ENCODE measurements at places on chromosomes 2 and 18. TPM values are rescaled to one million over a fixed set of nuclear protein-coding genes. Genes with fewer than 3 reads are reported as not detected.

The HOXD3 gene
- total RNA-seq: 8.2 TPM

The B4GALT6 gene
- total RNA-seq: 7.4 TPM

The GTF2A1L gene
- total RNA-seq: not detected

The PSMD14 gene
- total RNA-seq: 123 TPM

The CCBE1 gene
- 3.3 TPM for total RNA-seq

The LOXHD1 gene
- not detected for total RNA-seq

The LINC00305 gene
- total RNA-seq: not detected

The HOXD13 gene
- total RNA-seq: not detected

- DNase-seq: no peak
Measured at GRCh38 chr2:230909841-230910545, 15.0 kb downstream of the GPR55 start.

- no peak for DNase-seq
Measured at GRCh38 chr18:41042866-41043265, 912.2 kb upstream of the PIK3C3 start.

DNA sequence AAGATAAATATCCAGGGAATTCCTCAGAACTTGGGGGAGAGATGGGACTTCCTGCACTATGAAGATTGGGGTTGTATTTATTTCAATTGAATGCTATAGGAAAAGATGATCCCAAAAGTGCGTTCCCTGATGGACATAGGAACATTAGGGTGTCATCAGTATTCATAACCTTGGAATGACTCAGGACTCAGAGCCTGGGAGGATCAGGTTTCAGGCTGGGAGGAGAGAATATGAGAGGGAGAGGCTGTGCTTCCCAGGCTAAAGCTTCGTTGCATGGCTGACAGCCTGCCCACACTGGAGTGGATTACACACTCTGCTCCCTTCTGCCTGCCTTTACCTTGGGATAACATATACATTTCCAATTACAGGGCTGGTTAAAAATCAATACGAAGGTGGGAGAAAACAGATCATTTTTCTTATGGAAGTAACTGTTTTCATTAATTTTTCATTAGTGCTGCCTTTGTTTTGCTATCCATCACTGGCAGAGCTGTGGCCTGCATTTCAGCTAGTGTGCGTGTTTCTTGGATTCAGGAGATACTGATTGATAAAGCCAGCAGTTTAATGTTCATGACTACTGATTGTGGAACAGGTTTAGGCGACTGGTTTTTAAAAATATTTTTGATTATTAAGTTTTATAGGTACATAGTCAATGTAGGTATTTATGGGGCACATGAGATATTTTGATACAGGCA, 118.7 kb downstream of the KCTD1 start:
- DNase-seq: peak; percentile 56

GRCh38 chr18:76494231-76495005, 624 bp downstream of the ZNF516 start:
- no peak for DNase-seq

GRCh38 chr2:180717588-180717987, 262.8 kb upstream of the UBE2E3 start:
- no peak for DNase-seq

DNA sequence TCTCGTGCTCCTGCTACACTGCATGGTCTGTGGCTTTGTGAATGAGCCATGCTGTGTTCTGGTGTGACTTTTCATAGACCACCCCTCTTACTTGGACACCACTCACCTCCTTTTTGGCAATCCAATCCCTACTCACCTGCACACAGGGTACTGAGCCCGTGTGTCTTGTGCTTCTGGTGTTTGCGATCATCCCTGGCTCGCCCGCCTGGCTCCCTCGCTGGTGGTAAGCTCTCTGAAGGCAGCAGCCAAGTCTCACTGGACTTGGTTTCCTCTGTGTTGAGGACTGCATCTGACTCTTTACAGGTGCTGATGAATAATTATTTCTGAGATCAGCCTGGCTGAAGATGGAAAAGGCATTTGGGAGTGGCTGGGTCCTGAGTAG, 276.8 kb downstream of the TSN start:
- DNase-seq: no peak

GRCh38 chr2:70826696-70827350, 6.4 kb upstream of the CLEC4F start:
- no peak for DNase-seq

- no peak for DNase-seq
Measured at GRCh38 chr2:58756336-58756735, 515.2 kb upstream of the FANCL start.

DNA sequence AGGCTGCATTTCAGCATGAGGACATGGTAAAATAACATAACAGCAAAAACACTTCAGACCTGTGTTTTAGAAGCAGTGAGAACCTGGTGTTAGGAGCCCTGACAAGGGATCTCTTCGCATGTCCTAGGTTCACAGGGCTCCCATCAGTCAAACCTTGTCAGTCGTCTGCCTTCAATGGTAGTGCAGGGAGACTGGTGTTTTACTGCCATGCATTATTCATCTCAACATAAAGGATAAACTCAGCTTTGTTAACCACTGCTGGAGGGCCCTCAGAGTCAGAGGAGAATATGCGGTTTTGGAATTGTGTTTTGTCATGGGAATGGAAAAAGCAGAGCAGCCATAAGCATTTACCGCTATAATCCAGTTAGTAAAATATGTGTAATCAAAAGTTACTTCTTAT, 275.9 kb upstream of the GCFC2 start:
- DNase-seq: no peak

DNA sequence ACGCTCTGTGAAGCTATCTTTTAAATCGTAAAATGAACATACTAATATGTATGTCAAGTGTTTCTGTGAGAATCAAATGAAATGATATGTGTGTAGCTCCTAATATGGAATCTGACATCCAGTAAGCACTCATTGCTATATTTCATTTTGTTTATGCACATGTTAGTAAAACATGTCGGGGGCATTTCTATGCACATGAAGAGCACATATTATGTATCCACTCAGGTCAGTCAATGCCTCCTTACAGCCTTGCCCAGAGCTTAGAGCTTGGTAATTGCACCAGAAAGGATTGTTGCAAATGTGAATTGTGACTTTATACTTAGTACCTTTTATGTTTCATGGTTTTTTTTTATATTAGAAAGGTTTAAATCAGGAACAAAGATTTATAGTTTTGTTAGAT, 463.7 kb upstream of the HNMT start:
- no peak for DNase-seq

DNA sequence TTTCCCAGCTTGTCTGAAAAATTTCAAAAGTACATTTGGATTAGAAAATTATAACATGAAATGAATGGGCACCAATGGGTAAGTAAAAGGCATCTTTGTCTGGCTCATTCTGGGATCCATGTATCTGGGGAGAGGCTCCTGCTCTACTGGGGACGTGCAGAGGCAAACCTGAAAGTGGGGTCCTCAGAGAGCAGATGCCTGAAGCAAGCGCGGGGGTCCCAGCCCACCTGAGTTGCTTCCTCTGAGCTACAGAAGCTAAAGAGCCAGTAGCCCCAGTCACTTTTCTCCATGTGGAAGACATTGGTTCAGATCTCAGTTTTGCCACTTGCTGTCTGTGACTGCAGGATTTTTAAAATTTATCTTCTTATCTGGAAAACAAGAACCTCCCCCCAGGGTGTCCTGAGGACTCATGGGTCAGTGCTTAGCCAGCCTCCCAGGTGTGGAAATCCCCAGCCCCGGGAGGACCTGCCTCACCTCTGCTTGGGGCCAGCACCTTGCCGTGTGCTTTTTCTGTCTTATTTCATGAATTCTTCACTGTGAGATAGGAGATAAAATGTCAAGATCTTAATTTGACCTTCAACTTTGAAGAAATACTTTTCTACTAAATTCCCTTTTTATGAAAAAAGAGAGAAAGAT, 25.1 kb upstream of the ODC1 start:
- no peak for DNase-seq

DNA sequence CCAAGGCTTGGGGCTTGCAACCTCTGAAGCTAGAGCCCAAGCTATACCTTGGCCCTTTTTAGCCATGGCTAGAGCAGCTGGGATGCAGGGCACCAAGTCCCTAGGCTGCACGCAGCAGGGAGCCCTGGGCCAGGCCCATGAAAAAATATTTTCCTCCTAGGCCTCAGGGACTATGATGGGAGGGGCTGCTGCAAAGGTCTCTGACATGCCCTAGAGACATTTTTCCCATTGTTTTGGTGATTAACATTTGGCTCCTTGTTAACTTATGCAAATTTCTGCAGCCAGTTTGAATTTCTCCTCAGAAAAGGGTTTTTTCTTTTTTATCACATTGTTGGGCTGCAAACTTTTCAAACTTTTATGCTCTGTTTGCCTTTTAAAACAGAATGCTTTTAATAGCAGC, 56.9 kb upstream of the LHCGR start:
- no peak for DNase-seq

- DNase-seq: no peak
Measured at GRCh38 chr18:78891185-78891762, 88.3 kb upstream of the SALL3 start.

DNA sequence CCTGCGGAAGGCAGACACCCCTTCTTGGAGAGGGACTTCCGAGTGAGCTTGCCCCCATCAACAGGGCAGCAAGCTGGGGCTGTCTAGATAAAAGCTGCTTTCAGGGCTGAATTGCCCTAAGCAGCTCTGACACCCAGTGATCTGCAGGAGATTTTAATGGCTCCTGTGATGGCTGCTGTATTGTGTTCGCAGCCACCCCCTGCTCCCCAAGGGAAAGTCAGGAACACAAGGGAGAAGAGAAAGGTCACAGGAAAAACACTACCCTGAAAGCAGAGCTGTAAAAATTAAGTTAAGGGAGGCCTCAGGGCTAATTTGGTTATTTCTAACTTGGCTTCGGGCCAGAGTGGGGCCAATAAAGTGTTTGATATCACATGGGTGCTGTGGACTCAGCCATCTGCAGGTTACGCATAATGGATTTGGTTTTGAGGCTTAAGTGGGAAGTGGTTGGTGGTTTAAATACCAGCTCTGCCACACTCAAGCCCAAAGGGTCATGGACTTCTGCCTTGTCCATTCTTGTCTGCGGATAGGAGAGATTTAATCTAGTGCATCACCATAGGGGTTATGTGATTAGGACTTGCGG, 147.6 kb downstream of the CLIP4 start:
- DNase-seq: no peak

DNA sequence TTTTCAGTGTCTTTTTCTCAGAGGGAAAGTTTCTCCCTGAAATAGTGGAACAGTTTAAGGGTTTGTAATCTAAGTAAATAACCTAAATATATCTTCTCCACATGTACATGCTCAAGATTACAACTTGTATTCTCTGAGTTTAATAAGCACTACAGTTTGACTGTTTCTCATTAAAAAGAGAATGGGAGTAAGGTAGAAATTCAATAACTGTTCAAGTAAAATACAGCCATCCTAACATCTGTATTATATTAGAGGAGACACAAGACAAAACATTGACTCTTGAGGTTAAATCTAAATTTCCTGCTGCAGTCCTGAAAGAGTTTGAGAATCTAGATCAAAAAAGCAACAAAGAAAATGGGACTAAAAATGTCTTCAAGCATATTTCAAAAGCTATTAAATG, 73.0 kb upstream of the ZNF397 start:
- no peak for DNase-seq

- no peak for DNase-seq
Measured at GRCh38 chr2:135998879-135999278, 13.5 kb upstream of the DARS1 start.

DNA sequence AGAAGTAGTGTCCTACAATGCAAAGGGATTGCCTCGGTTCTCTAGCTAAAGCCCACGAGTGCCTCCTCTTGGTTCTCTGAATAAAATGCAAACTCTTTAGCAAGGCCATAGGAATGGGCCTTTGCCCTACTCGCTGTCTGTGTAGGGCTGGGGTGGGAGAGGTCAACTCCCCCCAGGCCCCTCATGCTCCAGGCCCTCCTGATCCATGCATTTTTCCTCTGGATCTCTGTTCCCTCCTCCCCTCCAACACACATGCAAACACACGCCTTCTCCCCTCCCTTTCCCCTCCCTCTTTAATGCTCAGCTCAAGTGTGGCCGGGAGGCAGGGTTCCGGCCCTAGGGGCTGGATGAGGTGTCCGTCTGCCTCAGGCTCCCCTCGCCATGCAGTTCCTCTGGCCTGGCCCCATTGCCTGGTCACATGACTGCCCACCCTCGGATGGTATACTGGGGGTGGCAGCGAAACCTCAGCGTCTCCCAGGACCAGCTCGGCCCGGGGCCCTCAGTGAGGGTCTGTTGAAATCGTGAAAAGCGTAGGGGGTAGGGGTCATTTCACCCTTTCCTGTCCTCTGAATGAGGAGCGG, 14.9 kb upstream of the KLF11 start:
- DNase-seq: no peak

DNA sequence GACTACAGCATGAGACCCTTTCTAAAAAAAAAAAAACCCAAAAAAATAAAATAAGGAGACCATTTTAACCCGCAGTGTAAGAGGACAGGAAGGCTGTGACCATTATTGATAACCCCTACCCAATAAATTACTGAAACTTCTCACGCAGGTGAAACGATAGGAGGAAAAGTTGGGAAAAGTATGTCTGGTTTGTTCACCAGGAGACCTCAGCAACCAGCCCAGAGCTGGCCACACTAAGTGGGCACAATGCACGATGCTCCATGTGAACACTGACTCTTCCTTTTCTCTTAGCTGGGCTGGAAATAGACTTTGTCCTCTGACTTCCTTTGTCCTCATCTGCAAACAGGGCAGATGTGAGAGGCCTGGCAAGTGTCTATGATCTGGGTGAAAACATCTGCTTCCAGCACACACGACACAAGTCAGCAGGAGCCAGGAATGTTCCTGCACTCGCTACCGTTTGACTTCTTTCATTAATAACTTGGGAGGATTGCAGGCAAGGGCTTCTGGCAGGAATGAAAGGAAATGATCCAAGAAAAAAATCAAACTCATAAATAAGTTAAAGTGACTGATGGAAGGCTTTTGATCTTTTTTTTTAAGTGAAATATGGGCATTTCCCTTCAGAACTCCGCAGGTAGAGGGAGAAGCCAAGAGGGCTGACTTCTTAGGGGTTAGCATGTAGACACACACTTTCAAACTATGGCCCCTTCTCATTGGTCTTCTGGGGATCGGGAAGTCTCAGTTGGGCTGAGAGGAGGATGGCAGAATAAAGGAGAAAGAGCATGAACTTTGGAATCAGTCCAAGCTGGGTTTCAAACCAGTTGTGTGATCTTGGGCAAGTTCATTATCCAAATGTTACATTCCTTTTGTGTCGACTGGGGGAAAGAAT, 137.4 kb upstream of the MYCN start:
- no peak for DNase-seq

GRCh38 chr2:99617811-99618210, 128.0 kb upstream of the REV1 start:
- DNase-seq: no peak

DNA sequence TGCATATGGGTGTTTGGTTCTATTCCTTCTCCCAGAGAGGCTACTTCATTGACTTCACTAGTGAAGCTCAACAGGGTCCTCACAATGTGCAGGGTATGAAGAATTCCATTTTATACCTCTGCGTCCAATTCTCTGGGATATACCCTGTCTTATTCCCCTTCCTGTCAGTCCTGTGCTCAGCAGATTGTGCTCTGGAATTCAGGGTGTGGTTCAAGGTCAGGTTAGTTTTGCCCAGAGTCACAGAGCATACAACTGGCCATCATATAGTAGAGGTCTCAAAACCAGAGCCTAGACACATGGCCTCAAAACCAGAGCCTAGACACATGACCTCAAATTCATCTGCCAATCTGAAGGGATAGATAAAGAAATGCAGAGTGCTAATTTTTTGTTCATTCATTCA, 38.8 kb upstream of the VIT start:
- no peak for DNase-seq
